ENCODE measurements at places on chromosomes 4 and X.

- H3K27me3 ChIP-seq = no peaks in the 10 kb centered on the region
- no peak overlapping the region for H3K4me3 ChIP-seq
- H3K27ac ChIP-seq = peak overlapping the region; percentile 33
- H3K4me1 ChIP-seq = no peaks in the 10 kb centered on the region
Observed at GRCh38 chr4:88382621-88383020, 4.0 kb downstream of the HERC6 start.

DNA sequence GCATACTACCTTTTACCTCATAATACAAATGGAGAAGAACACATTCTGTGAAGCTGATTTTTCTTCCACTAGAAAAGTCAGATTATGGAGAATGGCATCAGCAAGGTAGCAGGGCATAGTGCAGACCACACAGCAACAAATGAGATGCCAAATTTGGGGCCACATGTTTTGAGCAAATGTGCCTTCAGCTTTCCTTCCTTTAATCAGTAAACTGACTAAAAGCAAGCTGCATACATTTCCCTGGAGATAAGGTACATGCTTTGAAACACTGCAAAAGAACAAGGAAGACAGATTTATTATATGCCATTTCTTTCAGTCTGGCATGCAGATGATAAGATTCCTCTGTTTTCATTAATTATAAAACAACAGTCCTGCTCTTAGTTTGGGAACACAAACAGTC is 67.1 kb upstream of the GUCY1A1 start:
- H3K4me3 ChIP-seq = no peak overlapping the region
- H3K4me1 ChIP-seq = no peaks in the 10 kb centered on the region
- no peak overlapping the region for H3K27ac ChIP-seq
- no peak for DNase-seq

GRCh38 chr4:67694662-67695061 is 6.3 kb downstream of the UBA6 start:
- H3K4me1 ChIP-seq = no peaks in the 10 kb centered on the region
- H3K4me3 ChIP-seq = no peak overlapping the region
- H3K27ac ChIP-seq = no peak overlapping the region
- no peak for DNase-seq
- H3K36me3 ChIP-seq = no peaks in the 10 kb centered on the region

GRCh38 chrX:136608295-136608933 is 39.5 kb upstream of the CD40LG start:
- no peaks in the 10 kb centered on the region for H3K27me3 ChIP-seq
- no peaks in the 10 kb centered on the region for H3K4me1 ChIP-seq
- no peaks in the 10 kb centered on the region for H3K36me3 ChIP-seq
- H3K4me3 ChIP-seq = no peak overlapping the region

- DNase-seq = peak; percentile 78
- H3K4me1 ChIP-seq = peaks cover 12% of the 10 kb centered on the region
- no peaks in the 10 kb centered on the region for H3K36me3 ChIP-seq
Observed at GRCh38 chr4:72312032-72312650, 256.9 kb downstream of the ADAMTS3 start.

All from testis (tissue), 5 donors.